ENCODE measurements at places on chromosomes 11 and 22.

DNA sequence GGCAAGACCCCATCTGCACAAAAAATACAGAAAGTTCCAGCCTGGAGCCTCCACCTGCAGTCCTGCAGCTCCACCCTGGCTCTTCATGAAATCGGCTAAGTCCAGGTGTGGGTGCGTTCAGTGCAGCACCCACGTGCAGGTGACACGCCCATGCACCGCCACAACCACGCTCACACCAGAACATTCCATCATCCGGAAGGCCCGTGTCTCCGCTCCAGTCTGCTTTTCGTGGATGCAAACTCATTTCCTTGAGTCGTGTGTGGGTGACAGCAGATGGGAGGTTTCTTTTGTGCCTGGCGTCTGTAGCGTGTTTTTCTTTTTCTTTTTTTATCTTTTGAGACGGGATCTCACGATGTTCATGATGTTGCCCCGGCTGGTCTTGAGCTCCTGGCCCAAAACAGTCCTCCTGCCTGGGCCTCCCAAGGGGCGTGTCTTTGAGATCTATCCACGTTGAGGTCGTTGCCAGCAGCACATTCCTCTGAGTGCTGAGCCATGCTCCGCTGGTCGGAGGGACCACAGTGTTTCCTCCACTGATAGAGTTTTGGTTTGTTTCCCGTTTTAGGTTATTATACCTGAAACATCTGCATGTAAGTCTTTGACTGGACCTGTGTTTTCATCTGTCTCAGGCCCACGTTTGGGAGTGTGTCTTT is 7.2 kb downstream of the PTDSS2 start:
- no peak for DNase-seq

GRCh38 chr11:125745979-125746378 is at the start of gene PATE1:
PATE1 (plus strand) TSS chr11:125746279; CDS start chr11:125746305, 26 bp downstream.
- no peak for DNase-seq

DNA sequence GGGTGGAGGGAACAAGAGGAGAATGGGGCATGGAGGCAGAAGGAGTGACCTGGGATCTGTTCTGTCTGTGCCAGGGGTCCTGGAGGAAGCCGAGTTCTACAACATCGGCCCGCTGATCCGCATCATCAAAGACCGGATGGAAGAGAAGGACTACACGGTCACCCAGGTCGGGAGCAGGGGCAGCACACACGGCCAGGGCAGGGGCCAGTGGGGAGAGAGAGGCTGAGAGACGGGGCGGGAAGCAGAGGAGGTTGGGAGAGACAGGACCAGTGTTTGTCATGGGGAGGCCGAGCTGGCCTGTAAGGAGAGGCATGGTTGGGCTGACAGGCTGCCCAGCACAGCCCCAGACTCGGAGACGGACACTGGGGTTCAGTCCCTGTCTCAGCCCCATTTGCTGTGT is 4.7 kb downstream of the KCTD17 start:
- no peak for DNase-seq

DNA sequence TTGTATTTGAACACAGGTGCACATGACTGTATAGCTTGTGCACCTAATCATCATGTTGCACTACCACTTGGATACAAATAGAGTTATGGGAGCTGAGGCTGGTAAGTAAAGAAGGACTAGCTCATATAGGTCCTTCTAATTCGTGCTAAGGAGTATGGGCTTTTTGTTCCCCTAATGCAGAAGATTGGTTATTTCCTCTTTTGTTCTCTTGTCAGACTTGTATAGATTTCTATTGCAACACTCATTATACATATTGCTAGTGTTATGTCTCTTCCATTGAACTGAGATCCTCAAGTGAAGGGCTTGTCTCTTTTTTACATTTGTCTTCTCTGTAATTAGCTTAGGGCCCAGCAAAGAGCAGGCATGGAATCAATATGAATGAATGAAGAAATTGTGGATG is 54.1 kb upstream of the ARHGAP20 start:
- DNase-seq: no peak

DNA sequence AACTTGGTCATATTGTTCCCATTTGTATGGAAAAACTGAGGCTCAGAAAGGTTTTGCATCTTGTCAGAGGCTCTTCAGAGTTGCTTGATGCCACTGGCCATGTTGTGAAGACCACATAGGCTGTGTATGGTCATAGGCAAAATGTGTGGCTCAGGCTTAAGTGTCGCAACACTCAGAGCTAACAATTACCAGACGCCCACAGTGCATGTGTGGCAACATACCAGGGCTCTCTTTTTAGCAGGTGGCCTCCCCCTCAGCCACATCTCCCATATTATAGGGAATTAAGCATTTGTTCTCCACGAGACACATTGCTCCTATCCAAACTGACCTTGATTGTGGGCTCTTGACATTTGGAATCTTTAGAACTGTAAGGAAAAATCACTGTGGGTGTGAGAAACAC is 802.5 kb downstream of the DLG2 start:
- no peak for DNase-seq

GRCh38 chr11:99645934-99646333 is 625.2 kb downstream of the CNTN5 start:
- no peak for DNase-seq

- DNase-seq: no peak
These were observed 28.6 kb downstream of the LIF start for GRCh38 chr22:30217698-30218560.

DNA sequence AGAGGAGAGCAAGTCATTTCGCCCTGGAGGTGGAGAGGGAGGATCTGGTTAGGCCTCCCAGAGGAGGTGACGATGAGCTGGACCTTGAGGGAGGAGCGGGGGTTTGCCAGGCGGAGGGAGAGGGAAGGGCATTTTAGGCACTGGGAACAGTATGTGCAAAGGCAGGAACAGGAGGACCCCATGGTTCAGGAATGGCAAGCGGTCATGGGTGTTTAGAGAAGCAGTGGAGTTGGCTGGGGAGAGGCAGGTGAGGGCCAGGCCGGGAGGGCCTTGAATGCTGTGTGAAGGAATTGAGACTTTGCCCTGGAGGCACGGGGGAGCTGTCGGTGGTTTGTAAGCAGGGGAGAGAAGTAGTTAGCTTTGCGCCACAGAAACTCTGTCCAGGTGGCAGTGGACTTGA is 10.3 kb downstream of the PRDM11 start:
- no peak for DNase-seq

DNA sequence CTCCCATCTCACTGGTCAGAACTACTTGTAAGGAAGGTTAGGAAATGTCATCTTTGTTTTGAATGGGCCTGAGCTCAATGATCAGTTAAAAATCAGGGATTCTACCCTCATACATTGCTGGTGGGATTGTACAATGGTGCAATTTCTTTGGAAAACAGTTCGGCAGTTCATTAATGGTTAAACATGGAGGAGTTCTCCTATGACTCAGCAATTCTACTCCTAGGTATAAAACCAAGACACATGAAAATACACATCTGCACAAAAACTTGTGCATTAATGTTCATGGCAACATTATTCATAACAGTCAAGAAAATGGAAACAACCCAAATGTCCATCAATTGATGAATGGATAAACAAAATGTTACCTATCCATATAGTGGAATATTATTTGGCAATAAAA is 4.9 kb upstream of the APOA5 start:
- no peak for DNase-seq

Data from retina (tissue), 1 donor.